ENCODE measurements at places on chromosomes 5 and 9. TPM values are rescaled to one million over a fixed set of nuclear protein-coding genes. Genes with fewer than 3 reads are reported as not detected.

The NR5A1 gene
- not detected for total RNA-seq

The FOXD4 gene
- total RNA-seq: 0.37 TPM

The OR1J2 gene
- not detected for total RNA-seq

The PLCXD3 gene
- 0.31 TPM for total RNA-seq

The TMEM232 gene
- total RNA-seq: 0.10 TPM

The SUSD1 gene
- 14.9 TPM for total RNA-seq
